Smooth muscle cell of bladder (primary cell): ENCODE measurements at places on chromosomes 6 and 20. TPM values are rescaled to one million over a fixed set of nuclear protein-coding genes. Genes with fewer than 3 reads are reported as not detected.

The GRIK2 gene
- total RNA-seq: 1.3 and 3.5 TPM in 2 replicates

The TRERF1 gene
- 1.8 and 2.8 TPM in 2 replicates for total RNA-seq

The TTK gene
- total RNA-seq: 2.8 and 4.0 TPM in 2 replicates

The PEX7 gene
- 7.3 and 11.6 TPM in 2 replicates for total RNA-seq

The ERVFRD-1 gene
- total RNA-seq: not detected in 2 replicates

The CPXM1 gene
- total RNA-seq: 0.71 and 1.2 TPM in 2 replicates

The CCN6 gene
- total RNA-seq: not detected in 2 replicates

The PACRG gene
- 0.14 TPM in 1 of 2 replicates, not detected in the other for total RNA-seq

The HLA-DRB1 gene
- total RNA-seq: not detected in 2 replicates

The ID1 gene
- 141 and 149 TPM in 2 replicates for total RNA-seq

The MDFI gene
- 0.55 TPM in 1 of 2 replicates, not detected in the other for total RNA-seq

The SOBP gene
- 4.2 and 5.3 TPM in 2 replicates for total RNA-seq

The KCNS1 gene
- total RNA-seq: 0.14 and 0.65 TPM in 2 replicates

The TFAP2A gene
- total RNA-seq: under 0.01 TPM in 2 replicates

The FAM184A gene
- total RNA-seq: 0.43 and 0.46 TPM in 2 replicates

The GJA10 gene
- total RNA-seq: not detected in 2 replicates

The C20orf202 gene
- not detected in 2 replicates for total RNA-seq

The SLPI gene
- 2.3 and 2.6 TPM in 2 replicates for total RNA-seq

The FAM135A gene
- 9.5 and 10.5 TPM in 2 replicates for total RNA-seq

The MYCT1 gene
- under 0.01 and 0.65 TPM in 2 replicates for total RNA-seq

The CYP21A2 gene
- not detected in 2 replicates for total RNA-seq

The SNAP25 gene
- 3.7 and 9.5 TPM in 2 replicates for total RNA-seq

The EBF4 gene
- total RNA-seq: 0.57 and 1.8 TPM in 2 replicates

The PAQR8 gene
- total RNA-seq: 1.4 and 2.1 TPM in 2 replicates

The SAPCD1 gene
- 0.28 TPM in 2 replicates for total RNA-seq

The LIME1 gene
- 1.6 and 2.2 TPM in 2 replicates for total RNA-seq

The RHAG gene
- not detected in 2 replicates for total RNA-seq

The PKHD1 gene
- not detected in 2 replicates for total RNA-seq

The TMC2 gene
- 0.18 TPM in 1 of 2 replicates, not detected in the other for total RNA-seq

The PRKN gene
- 1.1 and 2.0 TPM in 2 replicates for total RNA-seq

The APOBEC2 gene
- not detected in 2 replicates for total RNA-seq

The HLA-DOA gene
- total RNA-seq: under 0.01 TPM in 1 of 2 replicates, not detected in the other

The NPEPL1 gene
- total RNA-seq: 25.2 and 26.6 TPM in 2 replicates

The CDH22 gene
- not detected in 2 replicates for total RNA-seq

The MATN4 gene
- not detected in 2 replicates for total RNA-seq

The HCK gene
- not detected in 2 replicates for total RNA-seq
